ENCODE measurements at places on chromosomes 5 and 9. TPM values are rescaled to one million over a fixed set of nuclear protein-coding genes. Genes with fewer than 3 reads are reported as not detected.

Gene CCL21
- total RNA-seq, result 174 TPM

GRCh38 chr5:114782177-114782576 lies 387.5 kb downstream of the TRIM36 start:
- no peaks in the 10 kb centered on the region for H3K27me3 ChIP-seq
- no peaks in the 10 kb centered on the region for H3K36me3 ChIP-seq
- H3K27ac ChIP-seq, result no peak overlapping the region
- no peak overlapping the region for H3K4me3 ChIP-seq
- no peak for DNase-seq
- H3K4me1 ChIP-seq, result no peaks in the 10 kb centered on the region

GRCh38 chr9:126611592-126612325 lies 2.0 kb upstream of the LMX1B start:
- peaks cover 27% of the 10 kb centered on the region for H3K27me3 ChIP-seq
- no peak overlapping the region for H3K27ac ChIP-seq
- H3K4me3 ChIP-seq, result no peak overlapping the region
- peaks cover 33% of the 10 kb centered on the region for H3K4me1 ChIP-seq
- no peak for DNase-seq

Gene PCDHB2
- 3.4 TPM for total RNA-seq

DNA sequence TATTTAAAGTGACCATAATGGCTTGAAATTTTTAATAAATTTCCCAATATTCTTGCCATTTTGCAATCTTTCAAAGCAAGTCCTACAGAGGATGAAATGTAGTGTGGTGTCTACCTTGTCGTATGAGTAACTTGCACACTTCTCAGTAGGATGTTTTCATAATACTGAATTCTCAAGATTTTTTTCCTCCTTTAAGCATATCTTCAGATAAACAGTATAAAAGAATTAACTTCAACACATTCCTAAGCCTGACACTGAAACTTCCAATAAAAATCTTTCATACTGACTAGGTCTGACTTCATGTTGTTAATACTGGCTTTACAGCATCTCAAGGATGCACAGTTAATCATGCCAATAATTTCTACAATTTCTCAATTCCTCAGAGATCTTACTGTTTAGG lies 62.0 kb downstream of the DROSHA start:
- peaks cover 13% of the 10 kb centered on the region for H3K36me3 ChIP-seq
- H3K4me1 ChIP-seq, result no peaks in the 10 kb centered on the region
- H3K27ac ChIP-seq, result no peak overlapping the region

DNA sequence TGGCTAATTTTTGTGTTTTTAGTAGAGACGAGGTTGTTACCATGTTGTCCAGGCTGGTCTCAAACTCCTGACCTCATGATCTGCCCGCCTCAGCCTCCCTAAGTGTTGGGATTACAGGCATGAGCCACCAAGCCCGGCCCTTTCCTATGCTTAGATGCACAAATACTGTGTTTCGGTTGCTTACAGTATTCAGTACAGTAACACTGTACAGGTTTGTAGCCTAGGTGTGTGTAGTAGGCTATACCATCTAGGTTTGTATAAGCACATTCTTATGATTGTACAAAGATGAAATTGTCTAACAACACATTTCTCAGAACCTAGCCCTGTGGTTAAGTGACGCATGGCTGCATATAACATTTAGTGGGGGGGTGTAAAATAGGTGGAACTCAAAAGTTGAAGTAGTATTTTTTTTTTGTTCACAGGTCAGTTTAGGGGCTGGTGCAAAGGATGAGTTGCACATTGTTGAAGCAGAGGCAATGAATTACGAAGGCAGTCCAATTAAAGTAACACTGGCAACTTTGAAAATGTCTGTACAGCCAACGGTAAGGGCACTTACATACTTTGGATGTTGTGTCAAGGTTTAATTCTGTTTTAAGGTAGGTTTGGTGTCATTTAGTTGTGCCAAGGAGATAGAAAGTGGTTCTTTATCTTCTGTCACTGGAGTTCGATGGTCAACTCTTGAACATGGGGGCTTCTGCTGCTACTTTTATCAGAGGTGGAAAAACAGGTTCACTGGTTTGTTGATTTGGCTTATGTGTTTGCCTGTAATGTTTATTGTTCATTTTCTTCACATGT lies 3.4 kb downstream of the NPM1 start:
- no peak overlapping the region for H3K4me3 ChIP-seq
- DNase-seq, result no peak
- no peaks in the 10 kb centered on the region for H3K27me3 ChIP-seq

DNA sequence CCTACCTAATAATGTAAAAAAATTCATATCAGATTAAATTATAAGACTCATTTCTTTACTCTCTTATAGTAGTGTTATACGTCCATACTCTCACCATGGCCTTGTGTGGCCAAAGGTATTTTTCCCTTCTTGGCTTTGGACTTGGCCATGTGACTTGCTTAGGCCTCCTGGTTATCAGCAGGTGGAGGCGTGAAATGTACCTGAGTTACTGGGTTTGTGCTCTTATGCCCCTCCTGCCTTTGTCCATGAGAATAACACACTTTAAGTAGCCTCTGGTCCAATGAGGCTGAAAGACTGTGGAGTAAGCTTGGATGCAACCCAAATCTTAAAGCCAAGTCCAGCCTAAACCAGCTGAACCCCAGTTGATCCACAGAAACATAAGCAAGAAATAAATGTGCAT lies 68.7 kb downstream of the RETREG1 start:
- DNase-seq, result no peak
- peaks cover 44% of the 10 kb centered on the region for H3K4me1 ChIP-seq
- H3K4me3 ChIP-seq, result no peak overlapping the region

- no peak overlapping the region for H3K4me3 ChIP-seq
- no peak overlapping the region for H3K27ac ChIP-seq
- H3K36me3 ChIP-seq, result no peaks in the 10 kb centered on the region
- H3K27me3 ChIP-seq, result no peaks in the 10 kb centered on the region
- DNase-seq, result no peak
These were observed 428.8 kb downstream of the ARHGEF28 start for GRCh38 chr5:74054641-74055421.

GRCh38 chr9:105676351-105676923 lies 14.2 kb downstream of the TAL2 start:
- no peak for DNase-seq
- H3K4me1 ChIP-seq, result no peaks in the 10 kb centered on the region
- no peak overlapping the region for H3K4me3 ChIP-seq
- no peak overlapping the region for H3K27ac ChIP-seq
- H3K36me3 ChIP-seq, result no peaks in the 10 kb centered on the region

- no peaks in the 10 kb centered on the region for H3K27me3 ChIP-seq
- no peak overlapping the region for H3K27ac ChIP-seq
- DNase-seq, result no peak
- H3K4me3 ChIP-seq, result no peak overlapping the region
- H3K36me3 ChIP-seq, result no peaks in the 10 kb centered on the region
These were observed 233.1 kb downstream of the ADAMTSL1 start for GRCh38 chr9:18707061-18707461.

DNA sequence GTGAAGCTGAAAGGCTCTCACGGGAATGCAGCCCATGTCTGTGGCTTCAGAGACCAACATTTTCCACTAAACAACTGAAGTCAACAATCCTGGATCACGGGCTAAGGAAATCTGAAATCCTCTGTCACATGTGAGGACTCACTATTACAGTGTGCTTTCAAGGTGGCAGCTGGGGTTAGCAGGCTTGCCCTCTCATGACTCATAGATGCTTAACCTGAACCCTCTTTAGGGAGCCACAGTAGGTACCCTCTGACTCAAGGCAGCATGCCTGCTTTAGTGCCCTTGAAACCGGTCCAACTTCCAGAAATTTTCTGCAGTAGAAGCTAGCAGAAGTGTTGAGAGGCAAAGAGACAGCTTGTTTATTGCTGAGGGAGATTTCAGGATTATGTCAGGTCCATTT lies 232.5 kb downstream of the GABRB2 start:
- no peak overlapping the region for H3K27ac ChIP-seq
- H3K27me3 ChIP-seq, result no peaks in the 10 kb centered on the region
- H3K4me3 ChIP-seq, result no peak overlapping the region
- no peaks in the 10 kb centered on the region for H3K36me3 ChIP-seq
- no peak for DNase-seq
- H3K4me1 ChIP-seq, result no peaks in the 10 kb centered on the region

- H3K27ac ChIP-seq, result no peak overlapping the region
- no peaks in the 10 kb centered on the region for H3K36me3 ChIP-seq
- H3K4me1 ChIP-seq, result no peaks in the 10 kb centered on the region
- no peaks in the 10 kb centered on the region for H3K27me3 ChIP-seq
- no peak for DNase-seq
- H3K4me3 ChIP-seq, result no peak overlapping the region
These were observed 1069.1 kb downstream of the EFNA5 start for GRCh38 chr5:106601620-106602019.

- H3K27ac ChIP-seq, result no peak overlapping the region
- DNase-seq, result no peak
- peaks cover 5% of the 10 kb centered on the region for H3K4me1 ChIP-seq
- H3K4me3 ChIP-seq, result no peak overlapping the region
- no peaks in the 10 kb centered on the region for H3K27me3 ChIP-seq
These were observed 50.4 kb downstream of the CERT1 start for GRCh38 chr5:75460942-75461610.

- H3K4me3 ChIP-seq, result no peak overlapping the region
- no peak overlapping the region for H3K27ac ChIP-seq
- DNase-seq, result no peak
- H3K36me3 ChIP-seq, result no peaks in the 10 kb centered on the region
These were observed 18.9 kb upstream of the PRRC1 start for GRCh38 chr5:127498548-127498947.

DNA sequence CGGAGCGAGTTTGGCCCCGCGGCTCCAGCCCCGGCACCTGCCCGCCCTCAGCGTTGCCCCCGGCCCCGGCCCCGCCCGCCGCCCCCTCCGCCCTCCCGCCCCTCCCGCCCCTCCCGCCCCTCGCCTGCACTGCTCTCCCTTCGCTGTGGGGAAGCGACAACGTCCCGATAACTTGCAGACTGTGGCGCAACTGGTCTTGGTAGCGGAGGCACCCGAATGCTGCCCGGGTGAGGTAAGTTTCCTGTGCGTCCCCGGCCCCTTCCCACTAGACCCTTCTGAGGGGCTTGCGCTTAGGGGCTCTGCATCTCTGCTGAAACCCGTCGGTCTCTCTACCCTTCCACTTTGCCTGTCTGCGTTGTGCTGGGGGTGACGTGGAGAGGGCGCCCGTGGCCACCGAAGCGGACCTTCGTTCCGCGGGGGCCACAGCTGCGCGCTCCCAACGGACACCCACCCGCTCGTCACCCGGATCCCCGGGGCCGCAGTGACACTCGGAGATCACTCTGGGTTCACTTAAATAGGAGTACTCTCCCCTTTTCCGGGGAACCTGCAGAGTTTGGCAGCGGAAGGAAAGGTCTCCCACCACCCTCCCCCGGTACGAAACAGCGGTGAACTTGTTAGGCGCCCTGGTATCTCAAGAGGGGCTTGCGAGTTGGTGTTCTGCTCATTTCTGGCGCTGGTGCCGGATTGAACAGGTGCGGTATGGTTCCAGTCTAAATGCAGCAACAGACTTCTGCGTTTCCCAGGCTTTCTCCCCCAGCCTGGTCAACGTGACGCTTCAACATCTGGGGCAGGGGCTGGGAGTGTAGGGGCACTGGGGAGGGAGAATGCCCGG lies 707 bp downstream of the PIP5K1B start:
- H3K4me1 ChIP-seq, result peaks cover 7% of the 10 kb centered on the region
- no peaks in the 10 kb centered on the region for H3K36me3 ChIP-seq
- DNase-seq, result no peak
- no peaks in the 10 kb centered on the region for H3K27me3 ChIP-seq
- peak overlapping the region; percentile 47 for H3K27ac ChIP-seq

Measured in vagina (tissue), 2 donors.